ENCODE measurements at places on chromosomes 7 and 10.
A peak's percentile ranks its signal among the peaks of the same experiment; 100 is the strongest.

GRCh38 chr7:24576171-24577025 is 3.1 kb downstream of the PALS2 start:
- DNase-seq: peak; percentile 51

DNA sequence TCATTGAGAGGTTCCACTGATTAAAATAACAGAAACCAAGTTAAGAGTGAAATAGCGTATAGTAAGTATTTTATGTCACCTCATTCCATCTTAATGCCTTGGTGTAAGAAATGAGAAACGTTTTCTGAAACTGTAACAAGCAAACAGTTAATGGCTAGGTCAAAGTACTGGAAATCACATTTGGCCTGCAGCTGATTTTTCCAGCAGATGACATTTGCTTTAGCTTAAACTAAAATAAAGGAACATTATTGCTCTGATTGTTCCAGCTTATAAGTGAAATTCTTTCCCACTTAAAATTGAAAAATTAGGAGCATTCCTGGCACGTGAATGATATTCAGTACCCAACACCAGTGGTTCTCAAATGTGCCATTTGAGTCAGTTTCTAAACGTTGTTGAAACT is 213.6 kb upstream of the DPP6 start:
- DNase-seq: no peak

- no peak for DNase-seq
Observed at GRCh38 chr7:111159426-111159825, 68.5 kb downstream of the LRRN3 start.

DNA sequence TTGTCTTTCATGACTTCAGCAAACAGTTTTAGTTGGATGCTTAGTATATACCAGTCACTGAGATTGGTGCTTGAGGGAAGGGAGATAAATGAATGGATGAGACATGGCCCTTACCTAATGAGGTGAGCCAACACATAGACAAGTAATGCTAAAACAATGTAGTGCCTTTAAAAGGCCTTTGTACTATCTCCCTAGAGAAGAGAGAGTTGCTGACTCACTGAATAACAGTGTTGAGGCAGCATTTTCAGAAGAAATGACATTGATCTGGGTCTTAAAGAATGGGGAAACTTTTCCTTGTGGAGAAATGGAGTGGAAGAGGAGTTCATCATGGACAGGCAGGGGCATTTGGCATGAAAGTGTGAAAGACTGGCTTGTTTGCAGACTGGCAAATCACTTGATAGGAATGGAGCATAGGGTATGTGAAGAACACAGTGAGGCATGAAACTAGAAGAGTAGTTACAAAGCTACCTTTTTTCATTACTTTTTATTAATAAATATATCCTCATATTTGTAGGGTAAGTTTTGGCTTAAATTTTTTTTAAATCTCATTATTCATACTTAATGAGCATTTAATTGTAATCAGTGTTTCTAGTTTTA is 91.2 kb downstream of the KAT6B start:
- DNase-seq: no peak

DNA sequence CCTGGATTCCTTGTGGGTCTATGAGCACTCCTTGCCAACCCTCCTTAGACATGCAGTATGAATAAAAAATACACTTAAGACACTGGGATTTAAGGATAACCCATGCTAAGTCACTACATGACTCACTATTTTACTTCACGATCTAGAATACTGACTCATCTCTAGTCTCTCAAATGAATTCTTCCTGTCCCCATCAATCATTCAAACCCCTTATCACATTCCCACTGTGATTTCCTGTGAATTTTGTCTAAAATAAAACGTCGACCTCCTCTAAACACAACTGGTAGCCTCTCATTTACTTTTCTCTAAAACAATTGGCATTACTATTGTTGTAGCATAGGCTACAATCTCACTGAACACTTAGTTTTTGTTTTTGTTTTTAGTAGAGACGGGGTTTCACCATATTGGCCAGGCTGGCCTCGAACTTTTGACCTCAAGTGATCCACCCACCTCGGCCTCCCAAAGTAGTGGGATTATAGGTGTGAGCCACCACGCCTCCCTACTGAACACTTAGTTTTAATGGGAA is 3.9 kb upstream of the IQUB start:
- no peak for DNase-seq

GRCh38 chr7:131489196-131489595 is 67.2 kb downstream of the PODXL start:
- no peak for DNase-seq

GRCh38 chr7:107332488-107333269 is 137.2 kb upstream of the GPR22 start:
- peak; percentile 22 for DNase-seq

DNA sequence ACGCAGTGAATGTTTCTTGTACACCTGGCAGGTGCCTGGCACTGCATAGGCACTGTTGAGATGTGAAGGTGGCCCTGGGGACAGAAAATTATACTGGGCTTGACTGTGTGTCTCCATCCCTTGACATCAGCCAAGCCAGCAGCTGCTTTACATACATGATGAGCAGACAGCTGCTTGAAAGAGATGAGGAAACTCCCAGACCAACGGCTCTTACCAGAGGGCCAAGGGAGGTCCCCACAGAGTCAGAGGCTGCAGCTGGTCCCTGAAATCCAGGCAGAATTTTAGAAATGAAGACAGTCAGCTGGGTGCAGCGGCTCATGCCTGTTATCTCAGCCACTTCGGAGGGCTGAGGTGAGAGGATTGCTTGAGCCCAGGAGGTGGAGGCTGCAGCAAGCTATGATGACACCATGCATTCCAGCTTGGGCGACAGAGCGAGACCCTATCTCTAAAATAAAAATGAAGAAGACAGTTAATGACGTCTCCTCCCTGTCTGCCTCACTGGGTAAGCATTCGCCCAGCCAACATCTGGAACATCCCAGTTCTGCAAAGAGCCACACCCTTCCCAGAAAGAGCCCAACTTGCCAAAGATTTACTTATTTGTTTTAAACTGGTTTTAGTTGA is 17.6 kb downstream of the LIMK1 start:
- DNase-seq: no peak

DNA sequence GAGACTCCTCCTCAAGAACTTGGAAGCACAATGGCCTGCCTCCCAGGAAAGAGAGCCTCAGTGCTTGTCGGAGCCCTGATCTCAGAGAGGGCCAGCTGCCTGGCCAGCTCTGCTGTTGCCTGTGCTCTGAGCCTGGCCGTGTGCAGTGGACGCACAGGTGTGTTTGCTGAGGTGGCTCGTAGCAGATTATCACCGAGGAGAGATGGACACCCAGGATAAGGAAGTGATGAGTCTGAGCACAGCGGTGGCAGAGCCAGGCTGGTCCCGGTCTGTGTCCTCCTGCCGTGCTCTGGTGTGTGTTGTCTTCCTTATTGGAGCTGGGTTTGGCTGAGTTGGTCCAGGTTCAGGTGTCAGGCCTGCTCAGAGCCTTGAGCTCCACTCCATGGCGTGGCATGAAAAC is 208.5 kb downstream of the EBF3 start:
- DNase-seq: no peak

DNA sequence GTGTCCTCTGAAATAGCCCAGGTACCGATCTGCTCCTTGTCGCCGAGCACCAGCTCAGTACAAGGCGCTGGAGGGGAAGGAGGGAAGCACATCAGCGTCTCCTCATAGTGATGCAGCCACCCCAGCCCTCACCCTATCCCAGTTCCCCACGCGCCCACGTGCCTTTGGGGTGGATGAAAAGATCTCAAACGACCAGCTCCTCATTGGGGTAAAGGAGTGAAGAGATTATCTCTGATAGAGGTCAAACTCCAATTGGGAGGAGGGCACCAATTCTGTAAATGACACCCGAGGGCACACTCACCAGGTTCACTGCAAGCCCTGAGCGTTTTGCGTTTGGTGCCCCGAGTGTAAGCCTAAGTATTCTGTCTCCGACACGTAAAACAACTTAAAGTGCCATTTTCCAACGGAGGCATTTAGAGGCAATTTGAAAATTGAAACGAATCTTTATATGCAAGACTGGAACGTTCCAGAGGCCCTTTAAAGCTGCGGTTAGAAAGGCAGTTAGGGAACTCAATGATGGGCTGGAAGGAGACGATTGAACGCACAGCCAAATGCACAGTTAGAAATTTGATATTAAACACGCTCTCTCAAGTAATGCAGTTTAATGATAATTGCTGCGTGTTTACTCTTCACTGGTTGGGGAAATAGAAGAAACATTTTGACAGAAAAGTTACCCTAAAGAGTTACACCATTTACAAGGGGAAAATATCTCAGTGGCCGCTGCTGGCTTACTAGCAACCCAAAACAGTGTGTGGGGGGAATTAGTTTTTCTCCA is 8.9 kb upstream of the EMX2 start:
- peak; percentile 37 for DNase-seq

- no peak for DNase-seq
Observed at GRCh38 chr7:1733206-1733907, 63.3 kb downstream of the ELFN1 start.

DNA sequence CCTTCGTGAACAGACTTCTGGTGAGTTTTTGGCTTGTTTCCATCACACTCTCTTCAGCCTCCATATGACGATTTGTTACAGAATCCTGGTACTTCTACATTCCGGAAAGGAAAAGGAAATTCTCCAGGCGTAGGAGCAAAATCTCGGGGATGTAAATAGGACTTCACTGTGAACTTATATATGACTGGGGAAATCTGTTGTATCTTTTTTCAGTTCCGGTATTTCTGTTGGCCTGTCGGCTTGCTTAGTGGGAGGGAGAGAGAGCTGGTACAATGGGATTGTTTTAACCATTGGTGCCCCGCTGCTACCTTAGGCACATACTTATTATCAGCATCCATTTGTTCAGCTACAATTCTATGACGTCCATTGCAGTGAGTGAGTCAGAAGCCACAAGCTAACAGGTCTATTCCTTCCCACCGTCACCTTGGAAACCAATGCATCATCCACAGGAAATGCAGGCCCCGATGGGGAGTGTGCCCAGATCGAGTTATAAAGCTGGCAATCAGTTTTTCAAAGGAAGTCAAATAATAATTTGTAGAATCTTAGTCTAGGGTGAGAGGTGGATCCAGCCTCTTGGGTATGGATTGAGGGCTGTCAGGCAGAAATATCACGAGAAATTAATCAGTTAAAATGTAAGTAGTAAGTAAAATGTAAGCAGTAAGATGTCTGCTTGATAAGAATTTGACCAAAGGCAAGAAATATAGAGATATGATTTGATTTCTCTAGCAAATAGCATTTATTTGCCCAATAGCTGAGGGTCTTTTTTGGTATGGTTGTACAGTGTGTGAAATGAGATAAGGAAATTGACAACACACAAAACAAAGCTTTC is 92.0 kb upstream of the MKLN1 start:
- DNase-seq: peak; percentile 85

GRCh38 chr7:98892609-98893008 is 14.3 kb downstream of the TRRAP start:
- DNase-seq: no peak

- DNase-seq: no peak
Observed at GRCh38 chr10:35949811-35950211, 307.7 kb upstream of the FZD8 start.

DNA sequence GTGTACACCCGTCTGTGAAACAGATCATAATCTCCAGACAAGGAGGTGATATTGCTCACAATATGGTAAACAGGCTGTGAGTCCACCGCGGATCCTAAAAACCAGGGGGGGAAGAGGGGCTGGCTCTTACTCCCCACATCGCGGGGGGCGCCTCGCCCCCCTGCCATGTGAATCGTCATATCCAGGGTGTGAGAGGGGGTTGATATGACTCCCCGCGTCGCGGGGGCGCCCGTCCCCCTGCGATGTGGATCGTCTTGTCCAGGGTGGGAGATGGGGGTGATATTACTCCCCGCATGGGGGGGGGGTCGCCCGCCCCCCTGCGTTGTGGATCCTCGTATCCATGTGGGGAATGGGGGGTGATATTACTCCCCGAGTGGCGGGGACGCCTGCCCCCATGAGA is 30.9 kb downstream of the OCM2 start:
- DNase-seq: no peak

- DNase-seq: no peak
Observed at GRCh38 chr10:130179640-130180039, 43.4 kb downstream of the GLRX3 start.

GRCh38 chr10:124340033-124340760 is 78.5 kb downstream of the OAT start:
- DNase-seq: no peak

DNA sequence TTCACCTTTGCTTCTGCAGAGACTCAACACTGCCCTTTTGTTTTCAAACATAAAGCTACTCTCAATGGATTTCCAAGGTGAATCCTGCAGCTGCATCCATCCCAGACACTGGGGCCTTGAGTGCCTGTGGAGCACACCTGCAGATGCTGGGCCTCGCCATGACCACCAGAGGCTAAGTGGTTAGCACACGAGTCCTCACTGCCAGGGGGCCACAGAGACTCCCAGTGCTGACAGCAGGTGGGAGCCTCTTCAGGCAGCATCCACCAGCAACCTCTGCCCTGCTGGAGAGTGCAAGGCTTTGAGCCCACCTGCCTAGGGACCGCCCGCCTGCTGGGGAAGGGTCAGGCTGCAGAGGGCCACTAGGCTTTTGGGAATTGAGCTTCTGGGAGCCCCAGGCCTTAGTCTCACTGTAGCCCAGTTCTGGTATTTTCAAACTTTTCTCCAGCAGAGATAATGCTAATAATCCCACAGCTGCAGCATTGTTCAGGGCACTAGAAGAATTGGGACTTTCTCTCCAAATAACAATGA is 9.4 kb upstream of the HPS1 start:
- no peak for DNase-seq

- DNase-seq: no peak
Observed at GRCh38 chr10:36185097-36185496, 543.0 kb upstream of the FZD8 start.

DNA sequence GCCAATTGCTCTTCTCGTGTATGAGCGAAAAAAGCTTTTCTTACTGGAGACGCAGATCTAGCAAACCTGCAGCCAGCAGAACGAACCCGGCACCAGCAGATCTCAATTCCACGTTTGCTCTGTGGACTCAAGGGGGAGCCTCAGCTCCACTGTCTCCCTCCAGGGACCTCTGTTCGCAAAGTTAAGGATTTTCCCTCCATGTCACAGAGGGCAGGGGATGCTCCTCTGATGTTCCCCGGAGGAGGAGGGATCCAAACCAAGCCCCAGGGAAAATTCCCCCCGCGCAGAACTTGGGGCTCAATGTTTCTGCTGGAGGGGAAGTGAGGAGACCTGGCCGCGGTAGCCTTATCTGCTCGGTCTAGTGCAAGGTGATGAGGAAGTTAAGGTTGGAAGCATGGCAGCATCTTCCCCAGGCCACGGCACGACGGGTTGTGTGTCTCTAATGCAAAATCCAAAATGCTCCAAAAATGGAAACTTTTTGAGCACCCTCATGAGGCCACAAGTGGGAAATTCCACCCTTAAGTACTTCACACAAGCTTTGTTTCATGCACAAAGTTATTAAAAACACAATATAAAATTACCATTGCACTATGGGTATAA is 9.0 kb downstream of the IQCE start:
- DNase-seq: peak; percentile 51

DNA sequence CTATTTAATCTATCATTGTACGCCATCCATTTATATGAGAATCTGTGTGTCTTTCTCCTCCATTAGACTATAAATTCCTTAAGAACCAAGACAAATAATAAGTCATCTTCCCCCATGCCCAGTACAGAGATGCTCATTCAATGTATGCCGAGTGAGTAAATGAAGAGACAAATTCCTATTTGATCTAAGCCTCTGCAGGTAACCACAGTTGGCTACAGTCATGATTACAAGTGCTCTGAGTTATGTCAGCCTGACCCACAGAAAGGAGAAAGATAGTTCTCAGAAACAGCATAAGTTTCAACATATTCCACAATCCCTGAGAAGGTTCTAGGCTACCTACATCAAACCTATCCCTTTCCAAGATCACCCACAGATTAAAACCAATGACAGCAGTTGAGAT is 46.1 kb downstream of the MPP7 start:
- DNase-seq: no peak

- no peak for DNase-seq
Observed at GRCh38 chr7:87552351-87552900, 48.3 kb downstream of the ABCB1 start.

- no peak for DNase-seq
Observed at GRCh38 chr7:143104759-143105158, 27.1 kb upstream of the PIP start.
